ENCODE measurements at places on chromosomes 3 and 15.
A peak's percentile ranks its signal among the peaks of the same experiment; 100 is the strongest.

DNA sequence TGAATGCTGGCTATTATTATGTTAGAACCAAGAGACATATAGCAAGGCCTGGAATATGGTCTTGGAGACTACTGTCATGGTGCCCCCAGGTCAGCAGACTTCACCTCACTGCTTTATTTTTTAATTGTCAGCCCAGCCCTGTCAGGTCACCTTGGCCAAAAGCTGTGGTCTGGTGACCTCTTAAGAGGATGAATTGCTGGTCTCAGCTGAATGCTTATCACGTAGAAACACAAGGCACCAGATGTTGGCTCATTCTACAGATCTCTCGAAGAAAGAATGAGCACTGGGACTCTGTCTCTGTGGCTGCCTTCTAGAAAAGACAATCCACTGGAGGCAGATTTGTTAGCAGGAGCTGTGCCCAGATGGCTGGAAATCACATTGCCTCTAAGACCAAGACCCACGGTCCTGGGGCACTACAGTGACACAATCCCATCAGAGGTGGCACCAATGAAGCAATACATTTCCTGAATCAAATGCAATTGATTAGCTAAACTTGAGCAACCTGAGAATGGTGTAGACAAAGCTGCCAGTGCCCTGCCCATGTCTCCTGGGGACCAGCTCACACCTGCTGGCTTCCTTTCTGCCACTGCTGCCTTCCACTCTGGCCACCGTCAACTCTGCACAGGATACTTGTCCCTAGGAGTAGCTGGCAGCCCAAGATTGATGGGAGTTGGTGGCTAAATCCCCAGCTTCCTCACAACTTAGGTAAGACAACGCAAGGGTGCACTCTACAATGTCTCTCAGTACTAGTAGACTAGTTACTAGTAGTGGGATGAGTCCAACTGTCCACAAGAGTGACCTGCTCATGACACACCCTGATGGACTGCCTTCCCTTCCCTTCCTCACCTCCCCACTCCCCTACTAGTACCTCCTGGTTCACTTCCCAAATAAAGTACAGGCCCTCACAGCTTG lies 384.9 kb upstream of the PROK2 start:
- peak; percentile 38 for DNase-seq

DNA sequence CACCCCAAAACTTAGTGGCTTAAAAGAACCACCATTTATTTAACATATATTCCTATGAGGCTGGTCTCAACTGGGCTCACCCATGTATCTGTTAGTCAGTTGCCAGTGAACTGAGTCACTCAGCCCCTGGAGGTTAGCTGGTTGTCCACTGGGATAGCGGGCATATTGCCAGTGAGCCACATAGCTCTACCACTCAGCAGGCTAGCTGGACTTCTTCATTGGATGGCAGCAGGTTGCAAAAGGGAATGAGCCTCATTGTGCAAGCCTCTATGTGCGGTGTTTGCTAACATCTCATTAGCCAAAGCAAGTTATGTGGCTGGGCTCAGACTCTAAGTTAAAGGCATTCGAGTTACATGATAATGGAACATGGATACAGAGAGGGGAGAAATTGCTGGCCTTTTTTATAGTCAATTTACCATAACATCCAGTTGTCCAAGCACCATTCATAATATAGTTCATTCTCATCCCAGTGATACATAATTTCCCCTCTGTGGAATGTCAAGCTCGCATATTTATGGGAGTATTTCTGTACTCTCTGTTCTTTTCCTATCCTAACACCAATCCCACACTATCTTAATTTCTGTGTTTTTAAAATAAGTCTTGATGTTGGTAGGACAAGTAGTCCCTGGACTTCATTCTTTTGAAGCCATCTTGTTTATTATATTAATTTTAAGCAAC lies 8.7 kb downstream of the BTD start:
- DNase-seq, result no peak

- no peak for DNase-seq
Observed at GRCh38 chr3:171799501-171799900, 10.8 kb downstream of the PLD1 start.

DNA sequence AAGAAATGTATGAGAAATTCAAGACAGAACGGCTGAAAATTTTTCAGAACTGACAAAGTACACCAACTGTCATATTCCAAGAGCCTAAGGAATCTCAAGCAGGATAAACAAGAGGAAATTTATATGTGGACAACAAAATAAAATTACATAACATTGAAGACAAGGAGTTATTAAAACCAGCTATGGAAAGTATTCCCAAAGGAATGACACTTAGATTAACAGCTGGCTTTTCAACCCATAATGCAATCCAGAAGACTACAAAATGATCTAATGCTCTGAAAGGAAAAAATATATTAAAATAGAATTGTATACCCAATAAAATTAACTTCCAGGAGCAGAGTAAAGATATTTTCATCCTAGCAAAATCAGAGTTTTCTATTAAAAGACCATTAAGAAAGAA lies 132.2 kb upstream of the BNIP2 start:
- DNase-seq, result no peak

GRCh38 chr15:90959894-90960293 lies 5.2 kb downstream of the RCCD1 start:
- DNase-seq, result no peak

DNA sequence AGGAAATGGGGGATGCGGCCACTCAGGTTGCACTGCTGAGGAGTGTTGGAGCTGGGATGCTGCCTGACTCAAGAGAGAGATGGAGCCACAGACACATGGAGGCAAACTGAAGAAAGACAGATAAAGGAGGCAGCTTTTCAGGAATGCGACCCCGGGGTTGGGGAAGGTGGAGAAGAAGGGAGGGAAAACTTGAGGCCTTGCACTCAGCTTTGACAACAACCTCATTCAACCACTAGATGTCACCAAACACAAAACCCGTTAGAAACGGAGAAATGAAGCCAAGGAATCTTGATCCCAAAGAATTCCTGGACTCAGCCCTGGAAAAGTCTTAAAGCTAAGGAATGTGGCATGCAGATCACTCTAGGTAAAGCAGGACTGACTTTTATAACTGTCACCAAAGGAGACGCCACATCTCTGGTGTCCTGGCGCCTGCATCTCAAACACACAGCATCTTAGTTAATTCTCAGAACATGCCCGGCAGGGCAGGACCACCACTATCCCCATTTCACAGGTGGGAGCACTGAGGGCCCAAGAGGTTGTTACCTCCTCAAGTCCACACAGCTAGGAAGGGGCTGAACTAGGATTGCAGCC lies 59.6 kb upstream of the LMCD1 start:
- peak; percentile 4 for DNase-seq

GRCh38 chr15:38216763-38217162 lies 35.9 kb upstream of the SPRED1 start:
- no peak for DNase-seq

All from hematopoietic multipotent progenitor cell treated with erythropoietin and hydrocortisone succinate and interleukin-3 and kit ligand, for 15 days (in vitro differentiated cells).